ENCODE measurements at places on chromosomes 3 and 15.

- no peak for DNase-seq
These were observed 14.5 kb downstream of the IGDCC3 start for GRCh38 chr15:65363306-65363705.

GRCh38 chr3:136925425-136926190, 32.2 kb upstream of the IL20RB start:
- DNase-seq, result no peak

GRCh38 chr3:4494895-4495264, 1.7 kb downstream of the ITPR1 start:
- DNase-seq, result no peak

- DNase-seq, result no peak
These were observed 133.2 kb downstream of the LMLN start for GRCh38 chr3:198093112-198093679.

DNA sequence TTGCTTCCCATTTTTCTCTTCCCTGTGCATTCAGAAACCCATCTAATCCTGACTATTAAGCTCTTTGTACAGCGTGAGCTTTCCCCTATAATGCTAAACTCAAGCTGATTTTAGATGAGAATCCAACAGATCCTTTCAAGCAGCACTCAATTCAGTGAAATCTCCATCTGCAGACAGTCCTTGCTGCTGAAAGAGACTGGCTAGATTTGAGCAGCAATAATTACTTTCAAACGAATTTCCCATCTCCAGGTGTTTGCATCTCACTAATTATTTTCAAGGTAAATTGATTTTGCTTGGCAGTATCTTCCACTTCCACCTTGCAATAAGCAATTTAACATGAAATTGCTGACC, 49.5 kb upstream of the SLC7A14 start:
- DNase-seq, result no peak

All from skin of body (tissue), 3 donors.